ENCODE measurements at places on chromosomes 1 and 21.
A peak's percentile ranks its signal among the peaks of the same experiment; 100 is the strongest.

DNA sequence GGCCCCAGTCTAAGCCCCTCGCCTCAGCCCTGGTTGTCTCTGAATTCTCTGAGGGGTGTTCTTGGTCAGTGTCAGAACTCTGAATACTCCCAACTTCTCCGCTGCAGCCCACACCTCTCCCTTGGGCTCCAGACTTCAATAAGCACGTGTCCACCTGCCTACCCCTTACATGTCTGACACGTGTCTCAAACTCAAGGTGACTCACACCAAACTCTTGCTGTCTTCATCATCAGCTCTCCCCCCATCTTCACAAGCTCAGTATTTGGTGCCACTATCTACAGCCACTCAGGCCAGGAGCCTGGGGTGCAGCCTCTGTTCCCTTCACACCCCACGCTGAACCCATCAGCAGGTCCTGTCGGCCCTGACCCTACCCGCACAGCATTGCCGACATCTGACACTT is 18.8 kb upstream of the UBXN10 start:
- DNase-seq, result no peak

DNA sequence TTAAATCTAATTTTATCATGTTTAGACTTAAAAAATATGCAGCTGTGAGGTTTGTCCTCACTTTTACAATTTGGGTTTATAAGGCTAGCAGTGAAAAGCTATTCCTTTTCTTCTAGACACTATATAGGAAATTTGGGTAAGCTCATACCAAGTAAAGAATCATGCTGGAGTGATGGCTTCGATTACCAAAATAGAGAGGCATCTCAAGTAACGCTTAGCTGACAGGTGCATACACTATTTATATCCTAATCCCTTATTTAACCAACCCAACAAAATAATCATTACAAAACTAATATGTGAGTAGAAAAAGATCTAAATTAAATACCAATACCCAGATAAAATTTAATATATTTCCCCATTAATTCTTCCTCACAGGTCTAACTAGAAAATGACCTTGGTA is 193.2 kb downstream of the LHX8 start:
- DNase-seq, result no peak

- no peak for DNase-seq
These were observed 30.8 kb downstream of the PLEKHO1 start for GRCh38 chr1:150180474-150180873.

DNA sequence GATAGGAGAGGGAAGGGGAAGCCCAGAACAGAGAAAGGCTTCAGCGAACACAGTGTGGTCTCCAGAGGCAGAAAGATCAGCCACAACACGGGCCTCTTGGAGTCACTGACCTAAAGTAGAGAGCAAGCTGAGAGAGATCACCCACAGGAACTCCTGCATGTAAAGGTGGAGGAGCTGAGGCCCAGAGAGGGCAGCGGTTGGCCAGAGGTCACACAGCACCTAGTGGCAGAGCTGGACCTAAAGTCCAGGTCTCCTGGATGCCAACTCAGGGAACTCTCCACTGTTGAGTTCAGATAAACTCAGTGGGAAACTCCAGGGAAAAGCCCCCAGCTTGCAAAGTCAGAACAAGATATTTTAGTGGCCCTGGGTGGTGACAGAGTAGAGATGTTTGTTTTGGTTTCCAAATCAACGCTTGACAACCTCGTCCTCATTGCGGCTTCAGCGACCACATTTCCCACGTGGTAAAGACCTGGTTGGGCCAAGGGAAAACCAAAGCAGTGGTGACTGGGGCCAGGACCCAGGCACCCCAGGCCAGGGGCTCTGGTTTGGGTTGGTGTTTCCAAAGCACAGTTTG is 4.6 kb downstream of the IFFO2 start:
- DNase-seq, result peak; percentile 66

DNA sequence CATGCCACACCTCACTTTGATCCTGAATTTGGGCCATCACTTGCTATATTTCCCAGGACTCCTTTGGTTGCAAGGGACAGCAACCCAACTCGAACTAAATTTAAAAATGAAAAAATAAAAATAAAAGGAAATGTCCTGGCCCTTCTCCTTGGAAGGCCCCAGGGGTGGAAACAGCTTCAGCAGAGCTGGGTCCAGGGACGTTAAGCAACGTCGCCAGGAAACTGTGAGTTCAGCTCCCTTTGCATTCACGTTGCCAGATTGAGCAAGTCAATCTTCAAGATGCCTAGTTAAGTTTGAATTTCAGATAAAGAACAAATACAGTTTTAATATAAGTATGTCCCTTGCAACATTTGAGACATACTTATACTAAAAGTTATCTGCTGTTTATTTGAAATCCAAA is 14.6 kb upstream of the SPSB1 start:
- no peak for DNase-seq

DNA sequence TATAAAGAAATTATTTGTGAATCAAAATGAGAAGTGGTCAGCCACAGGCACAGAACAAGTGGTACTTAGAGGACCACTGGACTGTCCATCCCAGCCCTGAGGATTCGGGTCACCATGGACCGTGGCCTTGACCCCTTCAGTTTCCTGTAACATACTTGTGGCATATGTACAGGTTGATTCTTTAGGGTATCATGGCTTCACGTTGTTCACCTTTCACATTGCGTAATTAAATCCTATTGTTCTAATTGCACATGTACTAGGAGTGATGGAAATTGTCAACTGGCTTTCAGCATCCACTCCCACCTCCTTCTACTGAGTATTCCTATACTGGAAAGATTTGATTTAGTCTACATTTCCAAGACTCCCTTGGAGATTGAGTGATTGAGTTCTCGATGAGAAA is 148.3 kb upstream of the GJB5 start:
- no peak for DNase-seq

DNA sequence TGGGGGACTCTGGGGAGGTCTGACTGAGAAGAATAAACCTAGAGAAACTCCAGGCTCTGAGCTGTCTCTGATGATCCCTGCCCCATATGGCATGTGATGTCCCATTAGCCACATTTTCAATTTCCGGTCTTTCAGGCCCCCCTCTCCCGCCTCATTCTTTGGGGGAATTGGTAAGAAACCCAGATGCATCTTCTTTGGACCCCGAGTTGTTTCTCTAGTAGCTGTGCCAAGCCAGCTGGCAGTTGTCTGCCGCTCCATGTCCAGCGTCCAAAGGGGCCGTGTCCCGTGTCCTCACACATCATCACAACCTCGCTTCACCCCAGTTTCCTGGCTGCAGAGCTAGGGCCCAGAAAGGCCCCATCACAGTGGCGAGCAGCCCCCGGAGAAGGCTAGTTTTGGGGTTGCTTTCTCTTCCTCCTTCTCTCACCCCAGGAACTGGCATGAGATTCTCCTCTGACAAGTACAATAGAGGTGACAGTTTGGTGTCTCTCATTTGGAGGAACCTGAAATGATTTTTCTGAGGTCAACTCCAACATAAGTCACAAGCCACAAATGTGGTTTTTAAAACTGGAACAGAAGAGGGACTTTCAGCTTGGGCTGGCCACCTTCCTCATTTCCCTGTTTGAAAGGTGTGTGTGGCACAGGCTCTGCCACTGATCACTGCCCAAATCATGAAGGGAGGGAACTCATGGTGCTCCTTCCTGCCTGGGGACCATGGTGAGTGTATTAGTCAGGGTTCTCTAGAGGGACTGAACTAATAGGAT is 6.4 kb upstream of the GPR157 start:
- no peak for DNase-seq

All from stimulated activated CD8-positive, alpha-beta memory T cell treated with anti-CD3 and anti-CD28 coated beads, Interleukin-7, amount 100 ng/mL, for 4 hours (primary cell).